Mesothelial cell of epicardium (in vitro differentiated cells): ENCODE measurements at places on chromosomes 7 and 10. TPM values are rescaled to one million over a fixed set of nuclear protein-coding genes. Genes with fewer than 3 reads are reported as not detected.
A peak's percentile ranks its signal among the peaks of the same experiment; 100 is the strongest.

- no peaks in the 10 kb centered on the region for H3K4me1 ChIP-seq
- no peaks in the 10 kb centered on the region for H3K36me3 ChIP-seq
- no peak for DNase-seq
- no peak overlapping the region for H3K27ac ChIP-seq
These were observed 16.0 kb downstream of the EGFR start for GRCh38 chr7:55034776-55035175.

The NOLC1 gene
- total RNA-seq = 65.5 to 75.2 TPM (median 69.9 TPM) in 3 replicates

DNA sequence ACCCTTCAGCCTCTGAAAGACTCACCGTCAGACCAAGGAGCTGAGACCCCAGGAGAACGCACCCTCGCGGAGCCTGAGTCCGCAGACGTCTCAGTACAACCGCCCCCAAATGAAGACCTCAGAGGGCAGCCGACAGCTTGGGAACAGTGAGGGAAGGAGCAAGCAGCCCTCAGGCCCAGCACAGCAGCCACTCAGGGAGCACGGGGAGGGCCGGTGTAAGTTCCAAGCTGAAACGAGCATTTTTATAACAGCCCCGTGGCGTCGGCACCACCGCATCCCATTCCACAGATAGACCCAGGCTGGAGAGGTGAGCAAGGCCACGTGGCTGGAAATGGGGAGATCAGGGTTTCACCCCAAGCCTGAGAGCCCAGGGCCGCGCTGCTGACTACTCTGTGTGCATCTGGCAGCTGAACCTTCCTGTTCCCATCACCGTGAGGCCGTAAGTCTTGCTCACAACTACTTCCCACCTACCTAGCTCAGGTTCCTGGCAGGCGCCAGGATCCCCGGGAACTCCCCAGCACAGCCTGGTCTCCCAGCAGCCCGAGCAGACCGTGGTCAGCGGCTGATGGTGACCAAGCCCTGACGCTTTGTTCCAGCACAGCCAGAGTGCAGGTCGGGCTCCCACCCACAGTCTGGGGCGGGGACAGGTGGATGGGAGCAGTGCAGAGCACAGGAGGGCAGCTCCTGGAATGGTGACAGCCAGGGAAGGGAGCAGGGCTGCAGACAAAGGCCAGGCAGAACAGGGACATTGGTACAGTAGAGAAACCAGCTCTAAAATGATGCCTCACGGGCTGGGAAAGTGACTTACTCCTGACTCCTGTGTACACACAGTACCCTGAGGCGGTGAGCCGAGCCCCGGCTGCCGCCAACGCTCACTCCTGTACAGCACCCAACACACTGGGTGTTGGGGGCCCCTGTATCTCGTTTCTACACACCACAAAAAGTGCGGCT is 6.1 kb upstream of the NOM1 start:
- no peaks in the 10 kb centered on the region for H3K36me3 ChIP-seq
- H3K4me1 ChIP-seq = peaks cover 5% of the 10 kb centered on the region
- no peak overlapping the region for H3K4me3 ChIP-seq
- H3K27me3 ChIP-seq = peaks cover 40% of the 10 kb centered on the region

GRCh38 chr7:108329514-108329913 is 126.7 kb downstream of the NRCAM start:
- H3K4me3 ChIP-seq = no peak overlapping the region
- H3K27me3 ChIP-seq = no peaks in the 10 kb centered on the region
- H3K36me3 ChIP-seq = no peaks in the 10 kb centered on the region
- H3K4me1 ChIP-seq = peaks cover 16% of the 10 kb centered on the region
- no peak overlapping the region for H3K27ac ChIP-seq

The CHN2 gene
- 6.9 to 8.0 TPM (median 7.0 TPM) in 3 replicates for total RNA-seq

The TRAPPC14 gene
- 22.0 to 23.6 TPM (median 23.3 TPM) in 3 replicates for total RNA-seq

The NYAP1 gene
- 8.2 to 8.5 TPM (median 8.4 TPM) in 3 replicates for total RNA-seq

The GOT1 gene
- 21.6 to 24.4 TPM (median 22.9 TPM) in 3 replicates for total RNA-seq

- no peaks in the 10 kb centered on the region for H3K36me3 ChIP-seq
- peak overlapping the region; percentile 34 for H3K27ac ChIP-seq
- peaks cover 16% of the 10 kb centered on the region for H3K4me1 ChIP-seq
- H3K4me3 ChIP-seq = peak overlapping the region; percentile 96
- H3K27me3 ChIP-seq = peaks cover 2% of the 10 kb centered on the region
- no peak for DNase-seq
These were observed 459 bp downstream of the SUGCT start for GRCh38 chr7:40135317-40135610.

GRCh38 chr10:119306514-119306951 is 99.2 kb downstream of the GRK5 start:
- peaks cover 15% of the 10 kb centered on the region for H3K4me1 ChIP-seq
- peak overlapping the region; percentile 19 for H3K27ac ChIP-seq
- H3K27me3 ChIP-seq = no peaks in the 10 kb centered on the region
- no peak overlapping the region for H3K4me3 ChIP-seq

The YKT6 gene
- 80.6 to 85.0 TPM (median 83.7 TPM) in 3 replicates for total RNA-seq

DNA sequence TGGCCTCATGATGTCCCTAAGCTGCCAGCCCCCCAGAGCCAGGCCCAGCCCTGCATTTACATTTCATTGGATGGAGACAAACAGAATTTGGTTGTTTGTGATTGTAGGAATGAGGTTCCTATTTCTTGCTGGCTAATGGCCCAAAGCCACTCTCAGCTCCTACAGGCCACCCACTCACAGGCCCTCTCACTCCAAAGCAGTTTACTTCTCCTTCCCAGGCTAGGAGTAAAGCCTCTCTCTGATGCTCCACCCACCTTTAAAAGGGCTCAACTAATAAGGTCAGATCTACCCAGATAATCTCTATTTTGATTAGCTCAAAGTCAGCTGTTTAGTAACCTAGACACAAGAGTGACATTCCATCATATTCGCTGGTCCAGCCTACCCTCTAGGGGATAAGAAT is 11.2 kb upstream of the CUZD1 start:
- H3K27ac ChIP-seq = no peak overlapping the region
- DNase-seq = no peak
- no peak overlapping the region for H3K4me3 ChIP-seq
- H3K36me3 ChIP-seq = no peaks in the 10 kb centered on the region
- H3K27me3 ChIP-seq = peaks cover 35% of the 10 kb centered on the region

The HEPACAM2 gene
- not detected in 3 replicates for total RNA-seq

The SSBP1 gene
- 120 to 127 TPM (median 123 TPM) in 3 replicates for total RNA-seq

DNA sequence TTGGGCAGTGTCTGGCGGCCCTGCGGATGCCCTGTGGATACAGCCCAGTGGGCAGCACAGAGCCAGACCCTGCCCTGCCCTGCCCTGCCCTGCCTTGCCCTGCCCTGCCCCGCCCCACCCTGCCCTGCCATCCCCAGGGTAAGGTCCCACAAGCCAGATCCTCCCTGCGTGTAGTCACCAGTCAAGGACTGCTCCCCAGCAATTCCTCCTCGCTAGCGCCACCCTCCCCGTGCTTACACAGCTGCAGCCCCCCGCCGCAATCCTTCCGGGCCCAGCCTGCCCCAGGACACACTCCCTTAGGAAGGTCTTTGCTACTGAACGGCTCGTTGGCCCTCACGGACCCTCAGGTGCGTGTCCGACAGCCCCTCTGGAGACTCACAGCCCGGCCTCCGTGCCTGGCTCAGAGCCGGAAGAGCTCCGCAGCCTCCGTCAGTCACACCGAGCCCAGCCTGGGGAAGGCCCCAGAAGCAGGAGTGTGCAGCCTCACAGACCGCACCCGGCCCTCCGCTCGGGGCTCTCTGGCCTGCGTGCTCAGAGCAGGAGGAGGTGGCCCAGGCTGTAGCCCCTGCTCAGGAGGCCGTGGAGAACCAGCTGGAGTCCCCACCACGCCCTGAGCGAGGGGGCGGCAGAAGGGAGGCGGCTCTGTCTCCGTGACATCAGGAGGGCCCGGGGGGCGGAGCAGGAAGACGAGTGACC is 68.3 kb downstream of the PWWP2B start:
- H3K4me3 ChIP-seq = no peak overlapping the region
- H3K4me1 ChIP-seq = peaks cover 16% of the 10 kb centered on the region
- no peak for DNase-seq
- no peaks in the 10 kb centered on the region for H3K27me3 ChIP-seq
- no peaks in the 10 kb centered on the region for H3K36me3 ChIP-seq
- H3K27ac ChIP-seq = no peak overlapping the region

- no peak for DNase-seq
- no peaks in the 10 kb centered on the region for H3K36me3 ChIP-seq
- no peak overlapping the region for H3K27ac ChIP-seq
These were observed 190.6 kb downstream of the CELF2 start for GRCh38 chr10:11208243-11208642.

The CNPY1 gene
- not detected in 3 replicates for total RNA-seq

GRCh38 chr7:6074612-6075380 is 43.6 kb downstream of the ANKRD61 start:
- DNase-seq = no peak
- no peak overlapping the region for H3K27ac ChIP-seq
- no peaks in the 10 kb centered on the region for H3K36me3 ChIP-seq
- H3K4me1 ChIP-seq = peaks cover 7% of the 10 kb centered on the region
- no peak overlapping the region for H3K4me3 ChIP-seq
- no peaks in the 10 kb centered on the region for H3K27me3 ChIP-seq

- no peaks in the 10 kb centered on the region for H3K27me3 ChIP-seq
- H3K4me3 ChIP-seq = no peak overlapping the region
- H3K4me1 ChIP-seq = peaks cover 12% of the 10 kb centered on the region
- no peak overlapping the region for H3K27ac ChIP-seq
These were observed 35.5 kb downstream of the ARL4A start for GRCh38 chr7:12722636-12723605.

The VWDE gene
- total RNA-seq = 23.8 to 24.7 TPM (median 24.3 TPM) in 3 replicates

DNA sequence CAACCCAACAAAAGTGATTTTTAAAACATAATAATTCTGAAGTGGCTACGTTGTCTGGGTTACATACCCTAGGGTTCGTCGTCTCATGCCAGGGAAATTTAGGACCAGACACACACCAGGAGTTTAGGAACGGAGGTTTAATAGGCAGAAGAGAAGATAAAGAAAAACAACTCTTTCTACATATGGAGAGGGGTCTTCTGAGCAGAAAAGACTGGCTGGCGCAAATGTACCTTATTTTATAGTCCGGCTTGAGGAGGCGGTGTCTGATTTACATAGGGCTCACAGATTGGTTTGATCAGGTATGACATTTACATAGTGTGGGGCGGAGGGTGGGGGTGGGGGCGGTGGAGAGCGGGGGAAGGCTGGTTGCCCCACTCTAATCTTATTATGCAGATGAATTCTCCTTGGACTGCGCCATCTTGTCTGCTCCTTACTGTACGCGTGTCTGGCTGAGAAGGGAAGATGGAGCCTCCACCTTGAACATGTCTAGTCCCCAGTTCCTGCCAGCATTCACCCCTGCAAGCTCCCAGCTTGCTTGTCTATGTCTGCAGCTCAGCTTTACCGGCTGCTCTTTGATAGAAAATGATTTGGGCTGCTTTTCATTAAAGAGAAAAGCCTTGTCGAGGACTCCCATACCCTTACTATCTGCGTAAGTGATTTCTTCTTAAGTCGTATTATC is 98.7 kb downstream of the RALA start:
- H3K27me3 ChIP-seq = no peaks in the 10 kb centered on the region
- no peak overlapping the region for H3K4me3 ChIP-seq
- H3K36me3 ChIP-seq = no peaks in the 10 kb centered on the region
- peaks cover 16% of the 10 kb centered on the region for H3K4me1 ChIP-seq

DNA sequence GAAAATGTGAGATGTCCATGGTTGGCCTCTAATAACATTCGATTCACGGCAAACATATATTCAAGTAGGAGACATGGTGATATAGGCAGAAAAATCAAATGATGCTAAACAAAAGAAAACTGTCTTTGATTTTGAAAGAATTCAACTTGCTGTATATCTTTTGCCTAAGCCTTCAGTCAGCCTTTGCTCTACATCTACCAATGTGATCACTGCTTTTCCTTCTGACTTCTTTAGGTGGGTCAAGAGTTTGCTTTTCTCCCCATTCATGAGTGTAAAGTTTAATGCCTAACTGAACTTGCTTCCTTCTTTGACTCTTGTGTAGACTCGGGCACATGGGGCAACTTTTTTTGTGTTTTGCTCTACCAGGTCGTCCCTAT is 417 bp upstream of the HIF1AN start:
- peaks cover 6% of the 10 kb centered on the region for H3K36me3 ChIP-seq
- no peak overlapping the region for H3K4me3 ChIP-seq
- DNase-seq = no peak
- no peak overlapping the region for H3K27ac ChIP-seq

DNA sequence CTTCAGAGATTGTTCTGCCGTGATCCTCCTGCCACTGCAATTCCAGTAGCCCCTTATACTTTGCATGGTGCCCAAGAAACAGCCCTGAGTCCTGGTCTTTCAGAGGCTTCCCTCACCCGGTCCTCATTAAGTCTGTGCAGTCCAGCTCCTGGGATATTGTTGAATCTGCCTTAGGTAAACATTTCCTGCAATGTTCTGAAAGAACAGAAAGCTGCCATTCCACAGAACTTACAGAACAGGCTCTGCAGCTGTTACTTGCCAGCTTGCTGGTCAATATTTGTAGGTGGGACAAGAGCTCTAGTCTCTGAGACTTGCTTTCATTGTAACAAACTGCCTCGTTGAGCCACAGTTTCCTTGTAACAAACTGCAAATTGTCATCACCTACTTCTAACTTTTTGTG is 115.0 kb upstream of the KIF5B start:
- H3K4me1 ChIP-seq = peaks cover 7% of the 10 kb centered on the region
- no peaks in the 10 kb centered on the region for H3K36me3 ChIP-seq
- no peak overlapping the region for H3K27ac ChIP-seq
- H3K27me3 ChIP-seq = no peaks in the 10 kb centered on the region
- H3K4me3 ChIP-seq = no peak overlapping the region
- no peak for DNase-seq

The CYP26C1 gene
- total RNA-seq = 0.38 to 0.60 TPM (median 0.44 TPM) in 3 replicates

The VKORC1L1 gene
- total RNA-seq = 23.1 to 25.5 TPM (median 23.8 TPM) in 3 replicates

- no peak for DNase-seq
- no peak overlapping the region for H3K4me3 ChIP-seq
- no peaks in the 10 kb centered on the region for H3K36me3 ChIP-seq
- peaks cover 3% of the 10 kb centered on the region for H3K27me3 ChIP-seq
- H3K4me1 ChIP-seq = no peaks in the 10 kb centered on the region
These were observed 461.0 kb upstream of the NRG3 start for GRCh38 chr10:81414038-81414437.

DNA sequence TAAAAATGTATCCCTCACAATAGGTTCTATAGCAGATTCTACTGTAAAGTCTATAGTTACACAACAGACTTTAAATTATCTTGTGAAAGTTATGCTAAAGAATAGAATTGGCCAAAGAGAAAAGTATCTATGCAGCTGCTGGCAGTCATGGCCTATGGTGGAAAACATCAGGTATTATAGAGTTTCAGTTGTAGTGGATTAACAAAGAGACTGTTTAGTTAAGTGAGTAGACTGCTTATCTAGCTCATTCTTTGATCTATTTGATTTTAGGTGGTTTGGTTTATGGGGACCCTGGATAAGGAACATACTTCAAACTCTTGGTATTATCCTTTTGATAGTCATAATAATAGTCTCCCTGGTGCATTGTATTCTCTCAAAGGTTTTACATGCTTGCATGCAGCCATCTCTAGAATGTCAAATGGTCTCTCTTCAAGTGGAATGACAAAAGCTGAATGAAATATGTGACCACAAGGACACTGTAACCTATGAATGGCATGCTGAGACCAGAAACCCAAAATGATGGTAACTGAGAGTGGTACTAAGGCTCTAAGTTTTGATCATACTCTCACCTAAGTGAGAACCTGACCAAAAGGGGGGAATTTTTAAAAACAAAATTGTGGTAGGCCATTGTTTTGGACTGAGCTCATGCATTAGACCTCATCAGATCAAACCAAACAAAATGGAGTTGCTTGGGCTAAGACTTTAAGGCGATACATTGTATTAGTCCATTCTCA is 54.9 kb upstream of the NAMPT start:
- H3K36me3 ChIP-seq = peaks cover 6% of the 10 kb centered on the region
- H3K27me3 ChIP-seq = no peaks in the 10 kb centered on the region
- H3K4me1 ChIP-seq = no peaks in the 10 kb centered on the region
- no peak overlapping the region for H3K27ac ChIP-seq
- H3K4me3 ChIP-seq = no peak overlapping the region
